ENCODE measurements at places on chromosomes 5 and 9.

GRCh38 chr9:14706530-14707140, 13.4 kb upstream of the ZDHHC21 start:
- DNase-seq: no peak

- DNase-seq: no peak
These were observed 189.9 kb downstream of the ACER2 start for GRCh38 chr9:19598722-19599121.

DNA sequence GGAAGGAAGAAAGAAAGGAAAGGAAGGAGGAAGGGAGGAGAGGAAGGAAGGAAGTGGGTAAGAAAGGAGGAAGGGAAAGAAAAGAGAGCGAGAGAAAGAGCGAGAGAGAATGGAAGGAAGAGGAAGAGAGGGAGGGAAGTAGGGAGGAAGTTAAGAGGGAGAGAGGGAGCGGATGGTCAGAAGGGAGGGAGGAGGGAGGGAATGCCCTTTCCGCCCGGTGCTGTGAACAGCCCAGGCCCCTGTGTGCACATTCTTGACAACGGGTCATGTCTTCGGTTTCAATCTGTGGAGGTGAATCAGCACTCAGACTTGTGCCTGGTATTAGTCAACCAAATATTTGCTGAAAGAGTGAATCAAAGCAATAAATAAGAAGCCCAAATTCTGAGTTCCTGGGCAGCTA, 39.2 kb downstream of the PRUNE2 start:
- DNase-seq: no peak

DNA sequence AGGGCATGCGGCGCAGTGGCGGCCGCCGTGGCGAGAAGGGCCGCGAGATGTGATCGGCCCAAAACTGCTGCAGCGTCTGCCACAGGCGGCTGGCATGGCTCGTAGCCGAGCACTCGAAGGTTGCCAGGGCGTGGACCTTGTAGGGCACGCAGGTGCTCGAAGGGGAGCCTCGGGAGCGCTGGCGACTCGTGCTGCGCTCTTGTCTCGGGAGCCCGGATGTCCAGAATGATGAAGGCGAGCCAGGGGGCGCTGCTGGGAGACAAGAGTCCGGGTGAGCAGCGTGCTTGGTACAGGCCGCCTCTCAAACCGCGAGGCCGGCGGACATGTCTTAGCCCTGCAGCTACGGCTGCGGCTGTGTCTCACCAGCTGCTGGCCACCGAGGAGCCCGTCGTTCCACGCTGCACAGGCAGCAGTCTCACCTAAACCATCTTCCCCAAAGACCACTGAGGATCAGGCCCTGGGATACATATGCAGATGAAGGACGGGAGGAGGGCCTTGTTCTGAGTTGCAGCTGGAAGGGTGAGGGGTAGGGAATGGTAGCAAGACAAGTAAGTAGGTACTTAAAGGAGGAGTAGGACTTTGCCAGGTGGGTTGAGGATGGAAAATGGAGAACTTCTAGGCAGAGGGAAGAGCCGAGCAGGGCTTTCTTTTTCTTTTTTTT, 1.7 kb downstream of the CBY3 start:
- DNase-seq: no peak

- no peak for DNase-seq
These were observed 359.7 kb downstream of the MLLT3 start for GRCh38 chr9:20262611-20263010.

DNA sequence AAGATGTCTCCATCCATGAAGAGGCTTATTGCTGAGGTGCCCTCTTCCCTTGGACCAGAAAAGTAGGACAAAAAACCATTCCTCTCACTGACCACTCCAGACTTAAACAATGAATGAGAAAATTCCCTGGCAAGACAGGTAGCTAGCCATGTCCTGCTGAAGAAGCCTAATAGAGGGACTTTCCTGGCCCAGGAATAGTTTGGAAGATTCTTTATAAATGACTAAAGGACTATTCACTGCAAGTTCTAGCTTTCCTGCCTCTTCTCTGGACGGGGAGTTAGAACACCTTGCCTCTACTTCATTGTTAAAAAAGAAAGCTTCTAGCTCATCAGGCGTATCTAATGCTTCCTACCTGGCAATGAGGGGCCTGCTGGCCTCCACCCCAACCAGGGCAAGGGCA, 153.6 kb downstream of the NR3C1 start:
- no peak for DNase-seq

DNA sequence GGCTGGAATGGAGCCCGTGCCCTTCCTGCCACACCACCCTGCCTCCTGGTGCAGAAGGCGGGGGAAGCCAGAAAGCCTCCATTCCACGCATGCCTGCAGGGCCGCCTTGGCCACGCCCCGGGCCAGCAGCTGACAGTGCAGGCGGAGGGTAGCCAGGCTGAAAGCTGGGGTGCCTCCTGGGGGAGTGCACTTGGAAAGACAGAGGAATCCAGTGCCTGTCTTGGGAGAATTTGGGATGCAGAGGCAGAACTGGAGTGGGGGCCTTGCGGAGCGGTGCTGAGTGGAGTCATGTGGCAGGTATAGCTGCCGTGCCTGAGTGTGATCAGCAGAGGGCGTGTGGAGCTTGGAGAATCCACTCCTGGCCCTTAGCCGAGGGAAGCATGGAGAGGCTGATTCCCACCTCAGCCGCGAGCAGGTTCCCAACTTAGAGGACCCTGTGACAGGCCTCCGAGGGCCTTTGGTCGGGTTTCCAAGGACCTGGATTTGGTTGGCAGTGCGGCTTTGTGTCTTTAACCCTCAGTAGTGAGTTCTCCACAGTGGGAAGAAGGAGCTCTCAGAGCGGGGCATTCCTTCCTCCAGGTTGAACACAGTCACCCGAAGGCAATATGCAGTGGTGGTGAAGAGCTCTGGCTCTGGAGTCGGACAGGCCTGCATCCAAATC, 9.1 kb upstream of the URM1 start:
- DNase-seq: peak; percentile 53

DNA sequence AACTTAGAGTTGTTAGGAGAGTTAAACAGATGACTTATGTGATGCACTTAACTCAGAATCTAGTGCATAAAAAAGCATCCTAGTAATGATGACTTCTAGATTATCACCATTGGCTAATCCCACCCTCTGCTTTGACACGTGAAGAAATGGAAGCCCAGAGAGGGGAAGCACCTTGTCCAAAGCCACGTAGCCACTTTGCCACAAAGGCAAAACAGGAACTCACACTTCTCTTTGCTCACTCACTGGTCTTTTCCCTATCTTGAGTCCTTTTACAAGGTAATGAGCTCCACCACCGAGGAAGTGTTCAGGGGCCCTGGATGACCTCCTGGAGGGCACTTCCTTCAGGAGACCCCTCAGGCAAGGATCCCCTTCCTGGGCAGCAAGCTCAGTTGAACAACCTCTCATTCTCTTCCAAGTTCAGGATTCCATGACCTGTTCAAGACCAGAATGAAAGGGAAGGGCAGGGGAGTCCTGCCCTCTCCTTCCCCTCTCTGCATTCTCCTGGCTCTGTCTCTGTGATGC, 89.7 kb downstream of the HRH2 start:
- DNase-seq: no peak

- no peak for DNase-seq
These were observed 13.7 kb downstream of the ERMP1 start for GRCh38 chr9:5819174-5819573.

- DNase-seq: no peak
These were observed 30.2 kb upstream of the BOD1 start for GRCh38 chr5:173646692-173647091.

DNA sequence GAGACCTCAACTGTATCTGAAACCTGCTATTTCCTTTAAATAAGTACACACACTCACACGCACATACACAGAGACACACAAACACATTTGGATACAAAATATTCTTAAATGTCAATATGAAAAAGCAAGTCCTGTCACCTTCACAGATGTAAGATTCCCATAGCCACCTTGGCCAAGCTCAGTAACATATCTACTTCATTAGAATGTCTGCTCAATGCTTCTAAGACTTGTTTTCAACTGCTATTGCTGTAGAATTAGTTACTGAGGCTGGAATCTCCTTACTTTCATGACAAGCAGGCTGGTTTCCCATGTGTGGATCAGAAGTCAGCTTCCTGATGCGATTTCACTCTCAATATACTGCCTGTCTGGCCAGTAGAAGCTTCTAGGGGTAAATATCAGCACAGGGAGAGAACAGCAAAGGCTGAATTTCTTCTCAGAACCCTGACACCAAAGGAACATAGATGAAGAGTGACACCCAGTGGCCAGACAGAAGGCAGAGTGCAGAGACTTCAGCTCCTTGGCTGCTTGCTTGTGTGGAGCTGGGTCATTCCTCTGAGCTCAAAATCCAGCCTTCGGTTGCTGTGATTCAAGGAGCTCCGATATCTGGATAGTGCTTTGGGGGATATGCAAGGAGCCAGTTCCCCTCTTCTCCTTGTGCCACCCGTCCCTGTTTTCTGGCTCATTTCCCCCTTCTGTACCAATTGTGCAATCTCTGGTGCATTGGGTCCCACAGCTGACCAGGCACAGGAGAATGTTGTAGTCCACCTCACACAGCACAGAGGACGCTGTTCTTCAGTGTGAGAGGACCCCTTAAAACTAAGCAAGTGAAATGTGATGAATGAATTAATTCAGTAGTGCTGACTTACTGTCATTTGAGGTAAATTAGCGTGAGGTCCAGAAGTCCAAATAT, 26.6 kb upstream of the ABLIM3 start:
- peak; percentile 5 for DNase-seq

DNA sequence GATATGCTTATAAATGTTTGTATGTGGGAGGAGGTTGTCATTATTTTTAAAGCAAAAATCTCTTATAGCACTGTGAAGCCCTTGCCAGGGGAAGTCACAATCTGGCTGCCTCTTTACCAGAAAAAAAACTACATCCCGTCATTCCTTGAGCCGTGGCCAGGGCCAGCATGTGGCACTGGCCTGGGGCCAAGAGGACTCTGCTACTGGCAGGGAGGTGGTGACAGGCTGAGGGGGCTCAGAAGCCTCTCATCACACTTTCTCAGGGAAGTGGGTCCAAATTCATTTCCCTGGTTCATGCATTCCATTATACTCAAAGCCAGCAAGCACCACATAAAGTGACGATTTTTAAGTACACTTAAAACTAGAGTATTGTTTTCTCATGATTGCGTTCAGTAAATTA, 457.3 kb downstream of the ZNF608 start:
- no peak for DNase-seq

GRCh38 chr5:5665225-5666075, 243.0 kb downstream of the ICE1 start:
- no peak for DNase-seq

DNA sequence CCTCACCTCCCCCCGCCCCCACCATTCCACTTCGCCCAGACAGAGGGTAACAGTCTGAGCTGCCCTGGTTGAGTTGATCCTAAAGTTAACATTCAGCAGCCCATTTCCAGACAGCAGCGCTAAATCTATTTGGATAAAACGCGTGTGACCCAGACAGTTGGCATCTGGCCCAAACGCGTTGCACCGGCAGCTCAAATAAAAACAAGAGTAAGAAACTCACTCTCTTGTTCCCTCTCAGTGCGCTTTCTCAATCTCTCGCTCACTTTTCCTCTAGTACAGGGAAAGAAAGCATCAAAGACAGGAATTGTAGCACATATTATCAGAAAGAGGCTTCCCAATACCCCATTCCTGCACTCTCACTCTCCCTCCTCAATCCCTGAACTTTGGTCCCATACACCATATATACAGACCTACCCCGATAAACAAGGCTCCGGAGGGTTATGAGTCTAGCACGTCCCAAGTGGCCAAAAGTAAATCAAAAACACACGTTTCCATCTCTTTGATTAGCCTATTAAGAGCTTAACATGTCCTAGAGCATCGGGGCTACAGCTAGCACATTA, 1.3 kb downstream of the ADAMTS6 start:
- DNase-seq: no peak

- no peak for DNase-seq
These were observed 61.8 kb downstream of the DRD1 start for GRCh38 chr5:175382171-175382570.

DNA sequence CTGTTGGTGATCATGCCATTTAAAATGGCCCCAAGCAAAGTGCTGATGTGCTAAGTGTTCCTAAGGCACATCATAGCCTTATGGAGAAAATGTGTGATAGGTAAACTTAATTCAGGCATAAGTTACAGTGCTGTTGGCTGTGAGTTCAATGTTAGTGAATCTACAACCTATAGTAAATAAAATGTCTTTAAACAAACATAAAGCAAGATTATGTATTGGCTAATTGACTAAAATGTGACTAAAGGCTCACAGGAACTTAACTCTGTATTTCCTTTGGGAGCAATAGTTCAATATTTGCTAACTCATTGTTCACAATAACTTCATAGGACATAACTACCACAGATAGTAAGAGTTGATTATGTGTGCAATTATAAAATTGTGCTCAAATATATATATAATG, 49.4 kb upstream of the LRRC19 start:
- no peak for DNase-seq

GRCh38 chr9:35350827-35351549, 138.9 kb upstream of the RUSC2 start:
- no peak for DNase-seq

- DNase-seq: no peak
These were observed 340.2 kb downstream of the ARRDC3 start for GRCh38 chr5:91042936-91043255.

GRCh38 chr5:102819634-102820033, 64.5 kb downstream of the PAM start:
- no peak for DNase-seq

- DNase-seq: no peak
These were observed 372.8 kb downstream of the TMEM167A start for GRCh38 chr5:82704381-82704780.

DNA sequence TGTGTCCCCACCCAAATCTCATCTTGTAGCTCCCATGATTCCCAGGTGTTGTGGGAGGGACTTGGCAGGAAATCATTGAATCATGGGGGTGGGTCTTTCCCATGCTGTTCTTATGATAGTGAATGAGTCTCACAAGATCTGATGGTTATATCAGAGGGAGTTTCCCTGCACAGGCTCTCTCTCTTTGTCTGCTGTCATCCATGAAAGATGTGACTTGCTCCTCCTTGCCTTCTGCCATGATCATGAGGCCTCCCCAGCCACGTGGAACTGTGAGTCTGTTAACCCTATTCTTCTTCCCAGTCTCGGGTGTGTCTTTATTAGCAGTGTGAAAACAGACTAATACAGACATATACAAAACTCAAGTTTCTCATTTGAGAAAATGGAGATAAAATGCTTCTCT, 139.3 kb downstream of the FBXL7 start:
- no peak for DNase-seq

DNA sequence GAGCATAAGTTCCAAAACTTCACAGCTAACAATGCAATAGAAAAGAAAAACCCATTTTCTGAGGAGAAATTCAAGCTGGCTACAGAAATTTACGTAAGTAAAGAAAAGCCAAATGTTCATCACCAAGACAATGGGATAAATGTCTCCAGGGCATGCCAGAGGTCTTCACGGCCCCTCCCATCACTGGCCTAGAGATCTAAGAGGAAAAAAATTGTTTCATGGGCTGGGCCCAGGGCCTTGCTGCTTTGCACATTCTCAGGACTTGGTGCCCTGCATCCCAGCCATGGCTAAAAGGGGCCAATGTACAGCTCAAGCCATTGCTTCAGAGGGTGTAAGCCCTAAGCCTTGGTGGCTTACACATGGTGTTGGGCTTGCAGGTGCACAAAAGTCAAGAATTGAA, 443.6 kb downstream of the ELAVL2 start:
- DNase-seq: no peak
